ENCODE measurements at places on chromosomes 11 and 22.

DNA sequence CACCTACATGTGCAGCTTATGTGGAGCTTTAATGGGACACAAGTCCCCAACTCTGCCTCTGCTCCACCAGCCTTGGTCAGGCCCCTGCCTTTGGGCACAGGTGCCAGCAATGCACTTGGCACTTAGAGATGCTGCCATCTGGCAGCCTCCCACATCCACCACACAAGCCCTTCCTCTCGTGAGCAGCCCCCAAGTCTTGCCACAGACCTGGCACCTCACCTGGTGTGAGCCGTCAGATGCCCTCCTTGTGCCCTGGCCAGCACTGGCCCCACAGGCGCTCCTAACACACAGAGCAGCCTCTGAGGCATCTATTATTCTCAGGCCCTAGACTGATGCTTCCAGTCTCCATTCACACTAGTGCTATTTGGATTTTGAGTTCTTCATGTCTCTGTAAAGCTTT lies 24.5 kb upstream of the SERPIND1 start:
- no peak for DNase-seq

GRCh38 chr11:45666648-45667642 lies 1.5 kb upstream of the CHST1 start:
- no peak for DNase-seq

- DNase-seq: no peak
Observed at GRCh38 chr11:133821776-133822175, 23.5 kb downstream of the SPATA19 start.

DNA sequence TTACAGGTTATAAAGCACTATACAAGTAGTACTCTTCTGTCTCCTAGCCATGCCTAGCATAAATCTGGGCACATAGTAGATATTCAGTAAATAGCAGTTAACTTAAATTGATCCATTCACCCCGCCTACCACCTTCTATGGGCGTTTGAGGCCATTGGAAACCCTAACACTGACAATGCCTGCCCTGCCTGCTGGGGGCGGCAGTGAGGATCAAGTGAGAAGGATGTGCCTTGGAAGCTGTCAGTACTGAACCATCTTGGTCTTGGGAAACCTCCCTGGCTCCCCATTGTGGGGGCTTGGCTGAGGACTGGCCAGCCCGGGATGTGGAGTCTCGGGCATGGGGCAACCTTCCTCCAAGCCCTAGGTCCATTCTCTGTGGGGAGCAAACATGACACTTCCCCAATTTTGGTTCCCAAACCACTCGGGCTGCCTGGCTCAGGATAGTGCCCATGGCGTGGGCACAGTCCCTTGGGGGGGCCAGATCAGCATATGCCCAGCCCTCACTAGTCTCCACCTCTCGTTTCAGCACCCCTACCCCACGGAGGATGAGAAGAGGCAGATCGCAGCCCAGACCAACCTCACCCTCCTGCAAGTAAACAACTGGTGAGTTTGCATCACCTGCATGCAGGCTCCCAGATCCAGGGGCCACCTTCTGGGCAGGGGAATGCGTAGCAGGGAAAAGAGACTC lies 67.4 kb downstream of the FEZ1 start:
- no peak for DNase-seq

DNA sequence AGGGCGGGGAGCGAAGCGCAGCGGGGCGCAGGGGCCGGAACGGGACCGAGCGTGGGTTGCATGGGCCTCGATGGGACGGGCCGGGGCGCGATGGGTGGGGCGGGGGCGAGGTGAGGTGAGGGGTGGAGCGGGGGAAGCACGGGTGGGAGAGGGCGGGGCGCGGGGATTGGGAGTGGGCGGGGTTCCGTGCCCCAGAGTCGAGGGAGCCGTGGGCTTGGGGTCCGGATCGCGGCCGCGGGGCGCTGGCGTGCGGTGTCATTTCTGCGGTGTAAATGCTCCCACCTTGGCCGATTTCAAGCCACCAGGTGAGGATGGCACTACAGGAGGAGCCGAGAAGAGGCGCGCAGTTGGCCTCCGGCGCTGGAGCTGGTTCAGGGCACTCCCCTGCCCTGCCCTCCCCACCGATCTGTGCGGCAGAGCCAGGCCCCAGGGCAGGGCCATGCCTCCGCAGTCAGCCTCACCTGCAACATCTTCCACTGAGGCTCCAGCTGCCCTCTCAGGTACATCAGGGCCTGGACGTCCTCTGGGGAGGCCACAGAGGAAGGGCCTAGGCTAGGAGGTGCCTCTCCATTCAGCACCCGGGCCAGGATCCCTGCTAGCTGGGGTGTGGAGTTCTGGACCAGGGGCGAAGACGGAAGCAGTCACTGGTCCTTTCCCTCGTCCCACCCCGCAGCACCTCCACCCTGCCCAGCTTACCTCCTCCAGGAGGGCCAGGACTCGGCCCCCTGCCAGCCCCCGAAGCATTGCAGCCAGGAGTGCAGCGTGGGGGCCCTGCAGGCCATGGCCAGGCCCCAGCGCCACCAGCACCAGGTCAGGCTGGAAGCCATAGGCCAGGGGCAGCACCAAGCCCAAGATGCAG lies 620 bp upstream of the TUBGCP6 start:
- DNase-seq: no peak

- no peak for DNase-seq
Observed at GRCh38 chr11:76665921-76666351, 4.6 kb downstream of the LRRC32 start.

GRCh38 chr11:120681434-120682331 lies 170.1 kb downstream of the GRIK4 start:
- DNase-seq: no peak

DNA sequence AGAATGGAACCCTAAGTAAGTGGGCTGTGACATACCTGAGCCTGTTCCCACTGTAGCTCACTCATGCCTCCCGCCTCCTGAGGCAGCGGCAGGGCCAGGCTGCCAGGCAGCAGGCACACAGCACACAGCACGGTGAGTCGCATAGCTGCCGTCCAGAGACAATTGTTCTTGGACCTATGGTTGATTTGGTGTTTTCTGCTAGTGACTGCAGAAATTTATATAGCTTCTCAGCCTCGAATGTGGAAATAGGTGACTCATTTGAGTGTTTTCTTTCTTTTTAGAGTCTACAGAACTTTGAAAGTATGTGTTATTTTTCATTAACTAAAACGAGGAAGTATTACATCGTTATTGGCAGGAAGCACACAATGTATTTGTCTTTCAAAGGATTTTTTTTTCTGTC lies at the start of gene MMP7:
Gene MMP7, minus strand, starts transcription at position 190 of the 400 bp plus-strand sequence. Its CDS starts 47 bp downstream, at position 143.
- no peak for DNase-seq

DNA sequence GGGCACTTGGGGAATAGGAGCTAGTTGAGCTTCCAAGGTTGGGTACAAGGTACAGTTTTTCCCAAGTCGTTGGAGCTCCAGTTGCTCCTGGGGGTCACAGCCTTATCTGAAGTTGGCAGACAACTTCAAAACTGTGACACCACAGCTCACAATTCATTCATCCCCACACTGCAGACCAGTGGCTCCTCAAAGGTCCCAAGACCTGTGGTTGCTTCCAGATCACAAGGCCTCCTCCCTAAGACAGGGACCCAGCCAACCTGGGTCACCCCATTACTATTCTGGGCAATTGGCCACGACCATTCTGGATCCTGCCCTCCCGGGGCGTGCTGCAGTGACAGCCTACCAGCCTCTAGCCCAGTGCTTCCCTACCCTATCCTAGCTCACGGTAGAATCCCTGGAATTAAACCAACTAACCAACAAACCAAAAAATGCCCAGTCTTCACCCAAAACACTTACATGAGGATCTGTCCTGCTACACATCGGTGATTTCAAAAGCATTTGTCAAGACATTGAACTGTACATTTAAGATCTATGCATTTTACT lies 862 bp upstream of the PDXP start:
- no peak for DNase-seq

DNA sequence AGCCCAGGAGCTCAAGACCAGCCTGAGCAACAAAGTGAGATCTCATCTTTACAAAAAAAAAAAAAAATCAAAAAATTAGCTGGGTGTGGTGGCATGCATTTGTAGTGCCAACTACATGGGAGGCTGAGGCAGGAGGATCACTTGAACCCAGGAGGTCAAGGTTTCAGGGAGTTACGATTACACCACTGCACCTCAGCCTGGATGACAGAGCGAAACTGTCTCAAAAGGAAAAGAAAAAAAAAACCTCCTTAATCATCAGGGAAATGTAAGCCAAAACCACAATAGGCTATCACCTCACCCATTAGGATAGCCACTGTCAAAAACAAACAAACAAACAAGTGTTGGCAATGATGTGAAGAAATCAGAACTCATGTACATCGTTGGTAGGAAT lies 13.4 kb downstream of the DGCR2 start:
- DNase-seq: no peak

- DNase-seq: no peak
Observed at GRCh38 chr22:46027211-46028105, 50.5 kb upstream of the WNT7B start.

GRCh38 chr11:29634244-29634643 lies 382.6 kb downstream of the KCNA4 start:
- no peak for DNase-seq

DNA sequence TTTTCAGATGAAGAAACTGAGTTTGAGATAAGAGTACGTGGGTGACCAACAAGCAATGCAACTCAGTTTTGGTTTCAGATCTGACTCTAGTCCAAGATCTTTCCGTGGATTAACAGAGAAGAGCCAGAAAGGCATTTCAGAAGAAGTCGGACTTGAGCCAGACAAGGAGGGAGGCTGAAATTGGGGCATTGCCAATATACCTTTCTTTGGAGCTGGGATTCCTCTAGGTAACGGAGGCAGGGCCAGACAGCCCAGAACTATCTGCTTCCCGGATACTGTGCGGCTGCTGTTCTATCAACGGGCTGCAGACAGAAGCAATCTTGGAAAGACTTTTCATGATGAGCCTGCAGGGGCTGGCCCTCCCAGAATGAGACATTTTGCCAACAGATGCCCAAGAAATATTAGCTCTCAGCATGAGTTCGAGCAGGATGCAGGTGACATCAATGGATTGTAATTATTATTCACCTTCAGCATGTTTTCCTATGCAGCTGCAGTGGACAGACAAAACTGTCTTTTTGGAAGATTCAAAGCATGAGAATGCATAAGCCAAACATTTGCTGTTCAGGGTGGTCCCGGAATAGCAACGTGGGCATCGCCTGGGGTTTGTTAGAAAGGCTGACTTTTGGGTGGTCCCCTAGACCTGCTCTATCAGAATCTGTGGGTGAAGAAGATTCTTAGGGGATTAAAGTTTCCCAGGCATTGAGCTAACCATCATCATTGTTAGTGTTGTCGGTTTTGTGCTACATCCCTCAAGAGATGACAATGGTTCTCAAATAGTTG lies 95.7 kb downstream of the SCN3B start:
- no peak for DNase-seq

DNA sequence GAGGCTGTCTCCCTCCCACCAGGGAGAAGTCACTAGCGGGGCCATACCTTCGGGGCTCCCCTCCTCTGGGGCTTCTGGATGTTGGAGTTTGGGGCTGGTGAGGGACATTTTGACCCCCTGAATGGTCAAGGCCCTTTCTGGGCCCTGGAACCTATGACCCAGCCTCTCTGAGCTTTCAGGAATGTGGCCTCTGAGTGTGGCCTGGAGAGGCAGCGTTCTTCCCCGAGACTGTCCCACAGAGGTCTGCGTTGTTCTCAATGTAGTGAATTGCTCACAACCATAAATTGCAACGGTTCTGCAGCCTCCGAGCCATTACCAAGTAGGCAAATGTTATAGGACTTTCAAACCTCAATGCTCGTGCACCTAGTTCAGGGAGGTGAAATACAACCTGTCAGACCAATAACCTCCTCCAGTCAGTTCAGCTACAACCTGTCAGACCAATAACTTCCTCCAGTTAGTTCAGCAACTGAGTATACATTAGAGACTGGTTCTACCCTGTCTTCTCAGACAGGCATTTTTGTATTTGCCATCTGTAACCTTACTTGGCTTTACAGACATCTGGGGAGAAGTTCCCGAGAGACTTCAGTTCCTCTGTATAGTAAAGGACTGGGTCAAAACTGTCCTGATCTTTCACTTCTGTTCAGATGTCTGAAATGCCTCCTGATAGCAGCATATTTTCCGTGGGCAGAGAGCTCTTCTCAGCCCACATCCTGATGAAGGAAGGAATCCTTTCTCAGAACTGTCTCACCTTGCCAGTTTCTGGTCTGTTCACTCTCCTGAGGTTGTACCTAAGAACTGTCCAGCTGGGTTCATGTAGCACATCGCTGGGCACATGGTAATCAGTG lies 34.2 kb downstream of the MICAL2 start:
- no peak for DNase-seq

Data from stimulated activated CD4-positive, alpha-beta T cell treated with anti-CD3 and anti-CD28 coated beads, Interleukin-4, amount 100 ng/mL, for 4 hours (primary cell).